ENCODE measurements at places on chromosomes 5 and 9.

DNA sequence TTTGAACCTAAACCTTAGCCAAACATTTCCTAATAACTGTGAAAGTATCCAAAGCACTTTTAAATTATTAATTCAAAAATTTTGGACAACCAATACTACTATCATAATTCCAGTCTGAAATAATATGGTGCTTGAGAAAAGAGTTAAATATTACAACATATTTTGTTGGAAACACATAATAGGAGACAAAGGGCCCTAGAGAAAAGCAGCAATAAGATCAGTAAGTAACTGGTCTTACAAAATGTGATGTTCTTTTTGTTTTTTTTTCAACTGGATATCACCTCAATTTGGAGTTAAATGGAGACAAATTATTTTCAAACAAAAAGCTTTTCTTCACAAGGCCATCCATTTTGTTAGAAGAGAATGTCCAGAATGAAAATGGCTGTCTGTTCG lies 21.1 kb downstream of the SRFBP1 start:
- no peak for DNase-seq
- H3K36me3 ChIP-seq: no peaks in the 10 kb centered on the region
- H3K27ac ChIP-seq: no peak overlapping the region
- H3K27me3 ChIP-seq: no peaks in the 10 kb centered on the region

- H3K4me3 ChIP-seq: no peak overlapping the region
- no peaks in the 10 kb centered on the region for H3K36me3 ChIP-seq
- no peak overlapping the region for H3K27ac ChIP-seq
- DNase-seq: no peak
- no peaks in the 10 kb centered on the region for H3K27me3 ChIP-seq
Measured at GRCh38 chr9:89529243-89530035, 31.5 kb upstream of the SEMA4D start.

GRCh38 chr5:177189965-177190364 lies 56.4 kb downstream of the NSD1 start:
- no peak overlapping the region for H3K27ac ChIP-seq
- no peak overlapping the region for H3K4me3 ChIP-seq
- H3K36me3 ChIP-seq: peaks cover 16% of the 10 kb centered on the region
- no peaks in the 10 kb centered on the region for H3K27me3 ChIP-seq
- no peak for DNase-seq

- peak overlapping the region; percentile 47 for H3K27ac ChIP-seq
- peak; percentile 23 for DNase-seq
- no peak overlapping the region for H3K4me3 ChIP-seq
- H3K27me3 ChIP-seq: no peaks in the 10 kb centered on the region
Measured at GRCh38 chr9:4235420-4235819, 64.4 kb downstream of the GLIS3 start.

- no peaks in the 10 kb centered on the region for H3K36me3 ChIP-seq
- H3K4me3 ChIP-seq: no peak overlapping the region
- no peak for DNase-seq
- no peaks in the 10 kb centered on the region for H3K27me3 ChIP-seq
Measured at GRCh38 chr9:90287567-90288274, 354.9 kb downstream of the DIRAS2 start.

DNA sequence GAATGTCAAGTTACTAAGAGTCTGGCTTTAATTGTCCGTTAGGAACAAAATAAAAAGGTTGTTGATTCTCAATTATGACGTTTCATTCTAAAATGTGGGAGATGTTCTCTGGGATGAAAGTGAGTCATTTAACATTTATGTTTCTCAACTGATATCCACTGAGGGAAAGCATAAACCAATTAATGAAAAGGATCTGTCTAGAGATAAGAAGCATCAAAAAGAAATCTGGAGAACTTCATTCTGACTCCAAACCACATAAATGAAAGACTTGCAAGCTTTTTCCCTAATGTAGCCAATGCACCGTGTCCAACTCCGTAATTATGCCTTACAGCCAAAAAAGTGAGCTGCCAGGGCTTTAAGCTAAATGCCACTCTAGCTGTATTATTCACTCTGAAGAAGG lies 654.2 kb downstream of the TLE1 start:
- H3K4me3 ChIP-seq: no peak overlapping the region
- H3K36me3 ChIP-seq: no peaks in the 10 kb centered on the region
- peaks cover 2% of the 10 kb centered on the region for H3K27me3 ChIP-seq
- H3K4me1 ChIP-seq: peaks cover 23% of the 10 kb centered on the region

- H3K4me1 ChIP-seq: peaks cover 32% of the 10 kb centered on the region
- H3K36me3 ChIP-seq: no peaks in the 10 kb centered on the region
- H3K4me3 ChIP-seq: no peak overlapping the region
- DNase-seq: peak; percentile 44
Measured at GRCh38 chr9:27179245-27179865, 70.3 kb downstream of the TEK start.

GRCh38 chr9:124452841-124453585 lies 2.8 kb downstream of the ADGRD2 start:
- H3K4me3 ChIP-seq: no peak overlapping the region
- peak; percentile 79 for DNase-seq
- H3K36me3 ChIP-seq: no peaks in the 10 kb centered on the region
- no peak overlapping the region for H3K27ac ChIP-seq

GRCh38 chr9:9341203-9341602 lies 1271.6 kb downstream of the PTPRD start:
- H3K27ac ChIP-seq: no peak overlapping the region
- no peak overlapping the region for H3K4me3 ChIP-seq
- no peaks in the 10 kb centered on the region for H3K27me3 ChIP-seq
- H3K4me1 ChIP-seq: no peaks in the 10 kb centered on the region

All from osteoblast (primary cell).